ENCODE measurements at places on chromosomes 12 and 14.

GRCh38 chr12:18139989-18140596, 50.1 kb upstream of the RERGL start:
- no peak for DNase-seq

DNA sequence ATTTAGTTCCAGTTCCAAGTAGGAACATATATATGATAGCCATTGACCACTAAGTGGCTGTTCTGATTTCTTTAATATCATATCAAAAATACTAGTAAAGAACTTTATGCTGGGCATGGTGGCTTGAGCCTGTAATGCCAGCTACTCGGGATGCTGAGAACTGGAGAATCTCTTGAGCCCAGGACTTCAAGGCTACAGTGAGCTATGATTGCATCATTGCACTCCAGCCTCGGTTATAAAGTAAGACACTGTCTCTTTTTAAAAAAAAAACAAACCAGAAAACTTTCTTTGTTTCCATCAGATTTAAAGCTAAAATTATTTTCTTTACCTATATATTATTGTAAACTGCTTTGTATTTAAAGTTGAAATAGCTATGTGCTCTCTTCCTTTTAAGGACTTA, 127.0 kb downstream of the SCAF11 start:
- DNase-seq = no peak

GRCh38 chr14:103129301-103130016, 6.2 kb downstream of the TNFAIP2 start:
- no peak for DNase-seq

DNA sequence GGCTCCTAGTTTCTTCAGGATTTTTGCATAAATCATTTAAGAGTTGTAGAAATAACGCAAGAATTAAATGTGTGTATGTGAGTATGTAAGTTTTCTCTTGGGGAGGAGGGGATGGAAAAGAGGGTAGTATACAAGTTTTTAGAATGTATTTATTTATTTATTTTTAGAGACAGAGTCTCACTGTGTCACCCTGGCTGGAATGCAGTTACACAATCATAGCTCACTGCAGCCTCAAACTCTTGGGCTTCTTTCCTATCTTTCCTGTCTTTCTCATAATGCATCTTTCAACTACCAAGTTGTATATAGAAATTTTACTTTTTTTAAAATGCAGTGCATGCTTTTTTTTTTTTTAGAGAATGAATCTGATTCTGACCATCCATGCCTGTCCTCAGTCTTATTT, 269.0 kb upstream of the GARIN2 start:
- DNase-seq = no peak

DNA sequence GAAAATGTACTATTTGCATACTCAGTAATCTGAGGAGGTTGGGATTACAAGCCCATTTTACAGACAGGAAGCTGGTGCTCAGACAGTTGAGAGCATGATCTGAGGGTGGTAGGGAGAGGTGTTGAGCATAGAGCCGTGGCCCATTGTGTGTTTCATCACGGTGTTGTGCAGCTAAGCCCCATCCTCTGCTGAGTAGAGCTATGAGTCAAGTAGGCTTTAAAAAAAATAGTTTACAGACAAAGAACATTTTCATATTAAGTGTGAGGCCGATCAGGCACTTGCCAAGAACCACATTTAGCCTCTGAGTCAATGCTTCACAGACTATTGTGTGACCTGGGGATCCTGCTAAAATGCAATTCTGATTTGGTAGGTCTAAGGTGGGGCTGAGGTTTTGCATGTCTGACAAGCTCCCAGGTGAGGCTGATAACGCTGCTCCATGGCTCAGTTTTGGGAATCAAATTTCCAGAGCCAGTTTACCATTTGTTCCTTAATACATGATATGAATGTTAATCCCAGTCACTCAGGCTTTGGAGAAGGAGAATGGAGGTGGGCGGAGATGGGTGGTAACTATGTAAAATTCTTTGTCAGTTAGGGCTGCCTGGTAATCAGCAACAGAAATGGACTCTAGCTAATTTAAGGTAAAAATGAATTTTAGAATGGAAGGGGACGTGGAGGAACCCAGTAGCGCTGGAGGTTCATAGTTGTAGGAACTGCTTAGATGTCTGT, 22.2 kb downstream of the ZNF664 start:
- DNase-seq = no peak

- DNase-seq = no peak
Measured at GRCh38 chr14:49193332-49194065, 392.7 kb downstream of the RPS29 start.

DNA sequence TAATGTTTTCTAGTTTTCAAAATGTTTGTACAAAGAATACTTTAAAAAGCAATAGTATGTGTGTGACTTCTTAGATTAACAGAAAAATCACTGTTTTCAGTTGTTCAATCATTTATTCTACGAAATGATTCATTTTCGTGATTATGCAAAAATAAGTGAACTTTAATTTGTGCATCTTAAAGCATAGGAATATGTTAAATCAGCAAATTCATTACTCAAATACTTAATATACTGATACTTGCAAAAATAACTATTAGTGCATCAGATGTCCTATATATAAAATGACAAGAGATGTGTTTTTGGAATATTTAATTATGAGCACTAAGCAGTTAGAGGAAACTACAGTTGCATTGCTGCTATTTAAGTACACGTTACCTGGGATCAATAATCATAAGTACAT, 11.0 kb downstream of the SOX5 start:
- no peak for DNase-seq

GRCh38 chr14:92387578-92387977, 64.6 kb downstream of the SLC24A4 start:
- no peak for DNase-seq

- no peak for DNase-seq
Measured at GRCh38 chr12:88471331-88472045, 108.8 kb downstream of the KITLG start.

DNA sequence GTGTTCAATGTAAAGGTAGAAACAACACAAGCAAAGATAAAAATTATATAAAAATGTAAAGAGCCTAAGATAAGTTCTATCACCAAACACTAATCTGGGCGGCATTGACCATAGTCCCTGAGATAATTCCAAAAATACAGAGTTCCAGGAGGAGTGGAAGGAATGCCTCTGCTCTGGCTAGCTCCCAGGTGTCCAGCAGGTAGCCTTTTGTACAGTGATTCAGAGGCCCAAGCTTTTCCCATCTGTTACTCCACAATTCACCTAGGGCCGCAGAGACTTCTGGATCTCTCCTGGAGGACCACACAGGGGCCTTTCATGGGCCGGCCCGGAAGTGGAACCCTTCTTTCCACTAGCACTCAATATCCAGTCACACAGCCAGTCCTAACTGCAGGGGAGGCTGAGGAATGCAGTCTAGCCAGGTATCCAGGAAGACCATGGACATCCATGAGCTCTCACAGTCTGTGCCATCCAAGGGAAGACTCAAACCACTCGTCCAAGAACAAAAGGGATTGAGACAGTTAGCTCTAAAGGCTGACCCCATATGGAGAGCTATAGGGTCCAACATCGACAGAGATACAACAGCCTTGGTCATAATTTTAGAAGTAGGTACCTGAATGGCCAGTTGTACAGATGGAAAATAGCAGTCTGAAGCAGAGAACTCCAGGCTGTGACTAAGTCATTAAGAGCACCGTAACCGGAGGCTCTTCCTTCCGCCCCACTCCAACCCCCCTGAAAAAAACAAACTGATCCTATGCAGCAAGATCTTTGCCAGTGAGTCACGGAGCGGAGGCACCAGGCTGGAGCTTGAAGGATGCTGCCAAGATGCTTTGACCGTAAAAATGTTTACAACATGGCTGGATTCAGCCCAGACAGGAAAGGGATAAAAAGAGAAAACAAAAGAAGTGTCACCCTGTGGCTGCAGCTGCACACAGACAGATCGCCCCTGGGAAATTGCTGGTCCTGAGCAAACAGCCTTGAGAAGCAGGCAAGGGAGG, 204.8 kb downstream of the NUAK1 start:
- no peak for DNase-seq

- no peak for DNase-seq
Measured at GRCh38 chr12:109124878-109125648, 8.7 kb downstream of the ACACB start.

DNA sequence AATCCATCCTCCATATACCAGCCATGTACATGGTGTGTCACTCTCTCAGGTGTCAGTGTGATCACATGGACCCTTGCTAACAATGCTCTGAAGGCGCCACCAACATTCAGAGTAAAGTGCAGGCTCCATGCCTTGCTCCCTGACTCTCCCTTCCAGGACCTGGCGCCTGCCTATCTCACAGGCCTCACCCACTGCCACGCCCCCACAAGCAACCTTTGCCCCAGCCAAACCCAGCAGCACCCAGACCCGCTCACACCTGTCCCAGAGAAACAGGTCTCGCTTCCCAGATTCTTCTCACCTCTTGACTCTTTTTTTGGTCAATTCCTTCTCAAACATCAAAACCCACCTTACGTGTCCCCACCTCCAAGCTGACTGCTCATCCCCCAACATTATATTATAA, 52.3 kb downstream of the KCNK10 start:
- DNase-seq = no peak

GRCh38 chr14:58562141-58562540, 75.6 kb upstream of the DACT1 start:
- no peak for DNase-seq

GRCh38 chr14:84006643-84007155, 1523.2 kb upstream of the FLRT2 start:
- no peak for DNase-seq

DNA sequence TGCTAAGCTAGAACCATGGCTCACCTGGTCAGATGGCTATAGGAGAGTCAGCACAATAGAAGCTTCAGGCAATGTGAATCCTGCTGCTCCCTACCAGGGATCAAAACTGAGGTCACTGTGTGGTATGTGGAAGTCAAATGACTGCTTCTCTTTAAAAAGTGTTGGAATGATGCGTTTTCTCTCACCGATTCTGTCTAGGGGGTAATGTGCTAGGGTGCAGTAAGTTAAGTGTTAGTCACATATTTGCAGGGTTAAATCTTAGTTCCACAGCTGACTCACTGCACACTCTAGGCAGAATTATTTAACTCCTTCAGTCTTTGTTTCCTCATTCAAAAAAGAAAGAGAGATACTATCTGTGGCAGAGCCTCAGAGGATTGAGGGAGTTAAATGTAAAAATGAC, 696.6 kb downstream of the DIO2 start:
- no peak for DNase-seq

DNA sequence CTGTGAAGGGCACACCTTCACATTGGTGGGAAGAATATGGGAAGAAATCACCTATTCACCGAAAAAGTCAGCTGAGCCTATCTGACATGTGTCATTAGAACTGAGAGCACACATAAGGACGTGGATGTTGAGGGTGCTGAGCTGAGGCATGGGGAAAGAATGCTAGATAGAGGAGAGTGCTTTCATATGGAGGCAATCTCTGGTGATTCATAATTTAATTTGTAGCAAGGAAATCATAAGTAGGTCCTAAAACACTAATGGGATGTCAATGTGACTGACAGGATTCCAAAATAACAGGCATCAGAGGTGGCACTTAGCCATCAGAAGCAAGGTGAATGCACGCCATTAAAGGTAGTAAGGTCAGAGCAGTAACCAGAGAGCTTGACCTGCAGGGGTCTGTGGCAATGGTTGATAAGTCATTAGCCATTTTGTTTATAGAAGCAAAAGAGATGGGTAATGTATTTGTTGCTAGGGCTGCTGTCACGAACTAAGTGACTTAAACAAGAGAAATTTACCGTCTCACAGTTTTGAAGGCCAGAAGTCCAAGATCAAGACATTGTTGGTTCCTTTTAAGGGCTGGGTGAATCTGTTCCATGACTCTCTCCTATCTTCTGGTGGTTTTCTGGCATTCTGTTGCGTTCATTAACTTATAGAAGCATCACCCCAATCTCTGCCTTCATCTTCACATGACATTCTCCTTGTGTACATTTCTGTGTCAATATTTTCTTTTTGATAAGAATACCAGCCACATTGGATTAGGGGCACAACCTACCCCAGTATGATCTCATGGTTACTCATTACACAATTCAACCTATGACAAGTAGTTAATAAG, 69.3 kb downstream of the ANKS1B start:
- no peak for DNase-seq

GRCh38 chr12:7751394-7751793, 4.2 kb upstream of the CLEC4C start:
- DNase-seq = no peak

DNA sequence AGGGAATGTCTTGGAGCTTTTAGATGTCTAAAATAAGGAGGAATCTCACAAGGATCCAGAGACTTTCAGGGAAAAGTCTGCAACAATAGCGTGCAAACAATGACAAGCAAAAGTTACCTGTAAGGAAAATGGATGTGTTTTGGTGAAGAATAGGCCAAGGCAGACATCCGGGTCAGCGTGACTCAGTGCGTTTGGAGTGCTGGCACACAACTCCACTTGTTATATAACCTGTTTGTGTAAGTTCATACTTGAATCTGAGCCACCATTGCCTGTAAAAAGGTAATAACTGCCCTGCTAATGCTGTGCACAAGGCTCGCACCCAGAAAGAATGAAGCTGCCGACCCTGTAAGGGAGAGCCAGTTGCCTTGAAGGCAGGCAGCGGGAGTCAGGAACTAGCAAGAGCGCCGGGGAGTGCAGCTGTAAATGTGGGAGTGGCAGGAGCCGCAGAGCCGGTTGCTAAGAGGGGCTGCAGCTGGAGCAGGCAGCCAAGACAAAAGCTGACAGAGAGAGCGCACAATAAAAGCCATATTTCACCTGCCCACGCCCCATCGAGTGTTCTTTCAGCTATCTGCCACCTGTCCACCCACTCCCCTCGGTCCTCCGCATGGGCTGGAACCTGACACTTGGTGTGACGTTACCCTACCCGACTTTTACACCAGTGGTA, 638.5 kb upstream of the MIS18BP1 start:
- no peak for DNase-seq

GRCh38 chr14:103031956-103032355, 25.4 kb downstream of the CDC42BPB start:
- DNase-seq = no peak

DNA sequence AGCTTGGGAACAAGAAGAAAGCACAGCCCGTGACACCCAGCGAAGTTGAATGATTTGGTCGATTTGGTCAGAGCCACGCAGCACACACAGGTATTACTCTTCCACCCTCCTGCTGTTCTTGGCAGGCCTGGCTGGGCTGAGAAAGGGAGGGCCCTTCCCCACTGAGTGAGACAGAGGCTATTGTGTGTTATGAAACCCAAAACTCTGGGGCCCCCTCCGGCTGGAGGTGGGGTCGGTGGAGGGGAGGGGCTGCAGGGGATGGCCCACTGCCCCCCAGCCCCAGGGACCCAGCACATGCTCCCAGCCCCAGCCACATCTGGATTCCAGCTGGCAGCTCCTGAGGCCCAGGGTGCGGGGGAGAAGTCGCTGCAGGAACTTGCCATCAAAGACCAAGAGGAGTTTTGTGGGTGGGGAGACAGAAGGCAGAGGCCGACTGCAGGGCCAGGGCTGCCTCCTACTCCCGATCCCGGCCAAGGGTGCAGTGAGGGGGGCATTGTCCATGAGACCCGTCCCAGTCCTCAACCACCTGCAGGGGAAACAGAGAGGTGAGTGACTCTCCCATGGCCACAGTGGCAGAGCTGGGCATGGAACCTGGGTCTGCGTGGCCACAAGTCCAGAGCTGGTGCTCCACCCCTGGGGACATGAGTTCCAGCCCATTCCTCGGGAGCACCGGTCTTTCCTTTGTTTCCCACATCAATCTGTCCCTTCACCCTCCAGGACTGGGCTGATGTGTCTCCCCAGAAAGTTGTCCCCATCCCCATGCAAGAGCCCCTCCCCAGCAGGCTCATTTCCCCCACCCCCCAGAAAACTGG, 8.7 kb downstream of the TMEM119 start:
- DNase-seq = no peak

All from CD4-positive, alpha-beta T cell treated with Interferon gamma for 1 hour (primary cell).